B cell (primary cell): ENCODE measurements at places on chromosomes 5 and 9. TPM values are rescaled to one million over a fixed set of nuclear protein-coding genes. Genes with fewer than 3 reads are reported as not detected.

The PCDHGA9 gene
- 1.9 and 2.5 TPM in 2 replicates for total RNA-seq

The TCF7 gene
- 58.8 and 61.1 TPM in 2 replicates for total RNA-seq

The GARIN3 gene
- total RNA-seq: not detected in 2 replicates

The HTR4 gene
- not detected in 2 replicates for total RNA-seq

The ORM2 gene
- not detected in 2 replicates for total RNA-seq

GRCh38 chr5:176397736-176398420 lies 9.3 kb downstream of the HIGD2A start:
- DNase-seq: no peak

- DNase-seq: no peak
Measured at GRCh38 chr5:132774406-132774805, 2.6 kb downstream of the SEPTIN8 start.

- DNase-seq: no peak
Measured at GRCh38 chr5:103019804-103020203, 100.1 kb downstream of the GIN1 start.
